ENCODE measurements at places on chromosomes 6 and 20. TPM values are rescaled to one million over a fixed set of nuclear protein-coding genes. Genes with fewer than 3 reads are reported as not detected.

- no peaks in the 10 kb centered on the region for H3K36me3 ChIP-seq
- no peak overlapping the region for H3K27ac ChIP-seq
- H3K4me3 ChIP-seq, result no peak overlapping the region
- H3K27me3 ChIP-seq, result no peaks in the 10 kb centered on the region
- DNase-seq, result no peak
Observed at GRCh38 chr6:105797983-105798453, 288.1 kb upstream of the PRDM1 start.

Gene GSTA4
- 18.8 TPM for total RNA-seq

DNA sequence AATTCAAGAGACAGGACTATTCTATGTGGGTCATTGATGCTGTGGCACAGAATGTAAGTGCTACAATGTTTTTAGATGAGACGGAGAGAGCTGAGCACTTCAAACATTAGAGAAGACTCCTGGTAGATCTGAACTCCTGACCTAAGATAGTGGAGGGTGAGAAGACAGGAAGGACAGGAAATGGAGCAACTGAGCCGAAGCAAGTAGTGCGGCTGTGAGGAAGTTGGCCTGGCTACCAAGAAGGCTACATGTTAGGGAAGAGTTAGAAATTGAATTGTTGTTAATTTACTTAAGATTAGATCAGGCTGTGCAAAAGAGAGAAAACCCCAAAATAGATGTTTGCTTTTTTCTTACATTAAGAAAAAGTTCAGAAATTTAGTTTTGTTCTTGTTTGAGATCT, 14.4 kb upstream of the MLIP start:
- no peak for DNase-seq
- no peaks in the 10 kb centered on the region for H3K27me3 ChIP-seq
- H3K36me3 ChIP-seq, result no peaks in the 10 kb centered on the region
- no peaks in the 10 kb centered on the region for H3K4me1 ChIP-seq
- H3K4me3 ChIP-seq, result no peak overlapping the region

DNA sequence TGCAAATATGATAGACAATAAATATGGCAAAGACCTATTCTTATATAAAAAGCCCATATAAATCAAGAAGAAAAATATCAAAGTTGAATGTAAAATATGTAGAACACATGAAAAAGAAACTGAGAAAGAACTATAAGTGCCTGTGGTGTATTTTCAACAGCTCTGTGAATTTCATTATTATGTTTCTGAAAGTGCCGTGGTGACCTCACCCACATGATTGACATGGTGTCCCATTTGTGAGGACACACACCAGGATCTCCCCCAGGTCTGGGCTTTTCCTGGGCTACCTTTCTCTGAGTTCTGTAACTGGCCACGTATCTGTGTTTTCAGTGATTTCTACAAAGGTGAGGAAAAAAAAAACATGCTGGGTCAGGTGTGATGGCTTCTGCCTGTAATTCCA, 86.7 kb downstream of the BMP6 start:
- H3K36me3 ChIP-seq, result no peaks in the 10 kb centered on the region
- H3K4me3 ChIP-seq, result no peak overlapping the region
- DNase-seq, result no peak
- no peaks in the 10 kb centered on the region for H3K4me1 ChIP-seq

GRCh38 chr20:57967364-57967763, 257.5 kb upstream of the PMEPA1 start:
- no peak overlapping the region for H3K27ac ChIP-seq
- H3K4me3 ChIP-seq, result no peak overlapping the region
- no peaks in the 10 kb centered on the region for H3K36me3 ChIP-seq
- no peaks in the 10 kb centered on the region for H3K4me1 ChIP-seq

DNA sequence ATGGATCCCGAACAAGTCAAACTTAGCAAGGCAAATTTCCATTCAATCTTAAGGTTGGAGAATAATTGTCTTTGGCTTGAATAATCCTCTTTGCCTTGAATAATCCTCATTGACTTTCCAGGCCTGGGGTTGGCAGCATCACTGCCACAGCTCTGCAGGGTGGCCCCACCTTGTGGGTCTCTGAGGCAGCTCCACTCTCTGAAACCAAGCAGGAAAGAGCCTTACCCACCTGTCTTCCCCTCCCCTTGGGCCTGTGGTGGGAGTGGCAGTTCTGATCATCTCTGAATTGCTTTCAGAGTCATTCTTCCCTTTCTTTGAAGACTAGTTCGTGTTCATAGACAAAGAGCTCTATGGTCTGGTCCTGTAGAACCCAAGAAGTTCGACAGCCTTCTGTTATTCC, 47.5 kb downstream of the KCNQ5 start:
- H3K4me1 ChIP-seq, result no peaks in the 10 kb centered on the region
- DNase-seq, result no peak
- H3K27me3 ChIP-seq, result no peaks in the 10 kb centered on the region
- no peaks in the 10 kb centered on the region for H3K36me3 ChIP-seq

- H3K4me1 ChIP-seq, result no peaks in the 10 kb centered on the region
- no peaks in the 10 kb centered on the region for H3K36me3 ChIP-seq
- no peak overlapping the region for H3K4me3 ChIP-seq
- no peak for DNase-seq
- H3K27ac ChIP-seq, result no peak overlapping the region
Observed at GRCh38 chr20:51286758-51287157, 255.8 kb downstream of the NFATC2 start.

GRCh38 chr6:123780021-123780420, 23.6 kb upstream of the NKAIN2 start:
- H3K4me1 ChIP-seq, result no peaks in the 10 kb centered on the region
- H3K4me3 ChIP-seq, result no peak overlapping the region
- H3K36me3 ChIP-seq, result no peaks in the 10 kb centered on the region
- DNase-seq, result no peak
- no peaks in the 10 kb centered on the region for H3K27me3 ChIP-seq
- no peak overlapping the region for H3K27ac ChIP-seq

Gene SNAP91
- total RNA-seq, result 2.1 TPM

GRCh38 chr20:49573900-49574416, 6.0 kb upstream of the PTGIS start:
- no peaks in the 10 kb centered on the region for H3K36me3 ChIP-seq
- H3K27ac ChIP-seq, result peak overlapping the region; percentile 1
- peak; percentile 74 for DNase-seq
- H3K4me3 ChIP-seq, result no peak overlapping the region
- no peaks in the 10 kb centered on the region for H3K27me3 ChIP-seq

DNA sequence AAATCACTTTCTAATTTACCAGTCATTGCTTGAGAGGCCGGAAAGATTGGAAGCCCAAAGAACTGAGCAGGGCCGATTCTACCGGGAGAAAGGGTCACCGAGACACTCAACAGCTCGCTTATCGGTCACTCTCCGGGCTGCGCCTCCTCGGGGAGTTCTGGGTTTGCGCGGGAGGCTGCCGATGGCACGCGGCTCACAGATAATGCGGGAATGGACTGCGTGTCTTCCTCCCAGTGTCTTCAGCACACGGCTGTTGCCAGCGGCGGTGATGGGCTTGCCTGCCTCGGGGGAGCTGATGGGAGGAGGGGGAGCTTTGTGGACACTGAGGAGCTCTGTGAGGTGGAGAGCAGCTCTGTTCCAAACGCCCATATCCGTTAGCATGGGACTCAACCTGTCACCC, 314.6 kb downstream of the CDH4 start:
- H3K27ac ChIP-seq, result no peak overlapping the region
- peak; percentile 57 for DNase-seq
- no peaks in the 10 kb centered on the region for H3K36me3 ChIP-seq

GRCh38 chr20:48728042-48728825, 99.6 kb downstream of the PREX1 start:
- no peak overlapping the region for H3K27ac ChIP-seq
- no peaks in the 10 kb centered on the region for H3K36me3 ChIP-seq
- no peak overlapping the region for H3K4me3 ChIP-seq
- peaks cover 6% of the 10 kb centered on the region for H3K4me1 ChIP-seq
